ENCODE measurements at places on chromosomes 7 and 10. TPM values are rescaled to one million over a fixed set of nuclear protein-coding genes. Genes with fewer than 3 reads are reported as not detected.

GRCh38 chr10:17273403-17273802, 45.4 kb downstream of the VIM start:
- no peaks in the 10 kb centered on the region for H3K36me3 ChIP-seq
- H3K4me1 ChIP-seq, result no peaks in the 10 kb centered on the region
- DNase-seq, result no peak
- H3K27ac ChIP-seq, result no peak overlapping the region
- H3K4me3 ChIP-seq, result no peak overlapping the region

DNA sequence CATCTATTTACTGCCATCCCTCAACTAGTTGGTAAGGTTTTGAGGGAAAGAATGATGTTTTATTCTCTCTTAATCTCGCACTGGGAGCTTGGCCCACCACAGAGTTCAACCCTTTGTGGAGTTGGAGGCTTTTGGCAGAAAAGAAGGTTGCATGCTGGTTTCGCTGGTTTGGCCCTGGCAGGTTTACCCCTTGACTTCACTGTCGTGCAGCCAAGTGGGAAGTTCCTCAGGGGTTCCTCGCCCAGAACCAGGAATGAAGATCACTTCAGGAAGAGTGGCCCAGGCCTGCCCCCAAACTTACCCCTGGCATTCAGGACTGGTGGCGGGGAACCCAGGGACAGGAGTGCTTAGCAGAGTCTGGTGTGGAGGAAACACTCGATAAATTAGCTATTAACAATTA, 103.1 kb upstream of the LYZL2 start:
- H3K36me3 ChIP-seq, result no peaks in the 10 kb centered on the region
- DNase-seq, result no peak
- peaks cover 23% of the 10 kb centered on the region for H3K4me1 ChIP-seq
- no peak overlapping the region for H3K4me3 ChIP-seq
- H3K27ac ChIP-seq, result no peak overlapping the region

DNA sequence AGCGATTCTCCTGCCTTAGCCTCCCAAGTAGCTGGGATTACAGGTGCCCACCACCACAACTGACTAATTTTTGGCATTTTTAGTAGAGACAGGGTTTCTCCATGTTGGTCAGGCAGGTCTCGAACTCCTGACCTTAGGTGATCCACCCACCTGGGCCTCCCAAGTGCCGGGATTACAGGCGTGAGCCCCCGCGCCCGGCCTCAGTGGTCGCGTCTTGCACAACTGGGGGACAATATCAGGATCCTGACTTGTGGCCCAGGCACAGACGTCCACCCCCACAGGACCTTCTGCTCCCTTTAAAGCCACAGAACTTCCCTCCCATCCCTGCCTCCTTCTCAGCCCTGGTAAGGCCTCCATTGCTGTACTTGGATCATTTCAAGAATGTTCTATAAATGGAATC, 16.8 kb upstream of the LARP4B start:
- DNase-seq, result no peak
- H3K27ac ChIP-seq, result no peak overlapping the region
- H3K27me3 ChIP-seq, result peaks cover 6% of the 10 kb centered on the region

GRCh38 chr10:101993221-101993620, 62.8 kb downstream of the ARMH3 start:
- no peak overlapping the region for H3K27ac ChIP-seq
- no peak overlapping the region for H3K4me3 ChIP-seq
- peaks cover 46% of the 10 kb centered on the region for H3K36me3 ChIP-seq
- no peaks in the 10 kb centered on the region for H3K27me3 ChIP-seq

DNA sequence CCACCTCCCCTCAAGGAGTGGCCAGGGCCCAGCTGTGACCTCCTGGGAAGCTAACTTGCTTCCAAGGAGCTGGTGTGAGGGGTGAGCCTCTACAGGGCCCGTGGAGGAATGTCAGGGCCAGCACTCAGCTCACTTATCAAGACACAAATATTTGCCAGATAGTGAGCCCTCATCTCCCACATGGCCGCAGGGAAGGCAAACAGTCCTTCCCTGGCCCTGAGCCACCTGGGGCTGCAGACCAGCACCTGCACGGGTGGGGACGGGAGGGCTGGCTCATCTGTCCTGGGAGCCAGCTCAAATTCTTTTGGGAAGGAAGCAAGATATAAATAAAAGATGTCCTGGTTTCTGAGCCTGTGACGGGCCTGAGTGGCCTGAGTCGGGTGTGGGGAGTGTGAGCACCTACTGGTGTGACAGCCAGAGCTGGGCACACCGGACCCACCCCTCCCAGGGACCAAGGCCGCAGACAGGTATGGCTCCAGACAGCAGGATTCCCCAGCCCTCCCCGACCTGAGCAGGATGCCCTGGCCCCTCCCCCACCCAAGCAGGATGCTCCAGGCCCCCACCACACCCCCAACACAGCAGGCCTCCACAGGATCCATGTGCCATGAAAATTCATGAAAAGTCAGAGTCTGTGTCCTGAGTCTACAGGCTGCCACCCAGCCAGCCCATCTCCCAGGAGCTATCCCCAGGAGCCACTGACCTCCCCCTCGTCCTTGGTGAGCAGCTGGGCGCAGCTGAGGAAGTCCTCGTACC, 148.0 kb downstream of the MAPK8 start:
- peaks cover 5% of the 10 kb centered on the region for H3K4me1 ChIP-seq
- no peak overlapping the region for H3K4me3 ChIP-seq
- H3K36me3 ChIP-seq, result no peaks in the 10 kb centered on the region
- peak; percentile 79 for DNase-seq

- H3K36me3 ChIP-seq, result no peaks in the 10 kb centered on the region
- DNase-seq, result no peak
- peaks cover 42% of the 10 kb centered on the region for H3K27me3 ChIP-seq
- no peaks in the 10 kb centered on the region for H3K4me1 ChIP-seq
- H3K4me3 ChIP-seq, result no peak overlapping the region
Observed at GRCh38 chr10:8069627-8070026, 15.1 kb downstream of the GATA3 start.

DNA sequence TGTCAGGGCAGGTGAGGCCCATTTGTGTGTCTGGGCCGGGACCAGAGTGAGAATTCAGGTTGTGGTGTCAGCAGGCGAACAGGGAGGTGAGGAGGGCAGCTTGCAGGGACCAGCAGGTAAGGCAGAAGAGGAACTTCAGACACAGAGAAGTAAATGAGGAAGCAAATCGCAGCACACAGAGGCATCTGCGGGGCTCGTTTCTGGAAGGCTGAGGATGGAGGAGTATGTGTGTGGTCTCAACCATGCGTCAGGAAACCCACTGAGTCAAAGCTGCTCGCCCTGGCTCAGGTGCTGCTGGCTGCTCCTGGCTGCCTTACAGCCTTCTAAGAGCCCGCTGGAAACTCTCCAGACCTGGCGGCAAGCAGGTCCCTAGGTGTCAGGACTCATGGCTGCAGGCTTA, 26.9 kb upstream of the PITRM1 start:
- no peaks in the 10 kb centered on the region for H3K27me3 ChIP-seq
- H3K36me3 ChIP-seq, result no peaks in the 10 kb centered on the region
- peaks cover 25% of the 10 kb centered on the region for H3K4me1 ChIP-seq

GRCh38 chr10:91198781-91199180, 21.7 kb upstream of the PCGF5 start:
- H3K4me1 ChIP-seq, result peaks cover 31% of the 10 kb centered on the region
- no peaks in the 10 kb centered on the region for H3K27me3 ChIP-seq
- no peak overlapping the region for H3K4me3 ChIP-seq
- peaks cover 2% of the 10 kb centered on the region for H3K36me3 ChIP-seq

- H3K4me3 ChIP-seq, result no peak overlapping the region
- no peak for DNase-seq
- H3K27me3 ChIP-seq, result peaks cover 30% of the 10 kb centered on the region
- H3K4me1 ChIP-seq, result no peaks in the 10 kb centered on the region
Observed at GRCh38 chr7:127504715-127505114, 80.7 kb downstream of the GCC1 start.

DNA sequence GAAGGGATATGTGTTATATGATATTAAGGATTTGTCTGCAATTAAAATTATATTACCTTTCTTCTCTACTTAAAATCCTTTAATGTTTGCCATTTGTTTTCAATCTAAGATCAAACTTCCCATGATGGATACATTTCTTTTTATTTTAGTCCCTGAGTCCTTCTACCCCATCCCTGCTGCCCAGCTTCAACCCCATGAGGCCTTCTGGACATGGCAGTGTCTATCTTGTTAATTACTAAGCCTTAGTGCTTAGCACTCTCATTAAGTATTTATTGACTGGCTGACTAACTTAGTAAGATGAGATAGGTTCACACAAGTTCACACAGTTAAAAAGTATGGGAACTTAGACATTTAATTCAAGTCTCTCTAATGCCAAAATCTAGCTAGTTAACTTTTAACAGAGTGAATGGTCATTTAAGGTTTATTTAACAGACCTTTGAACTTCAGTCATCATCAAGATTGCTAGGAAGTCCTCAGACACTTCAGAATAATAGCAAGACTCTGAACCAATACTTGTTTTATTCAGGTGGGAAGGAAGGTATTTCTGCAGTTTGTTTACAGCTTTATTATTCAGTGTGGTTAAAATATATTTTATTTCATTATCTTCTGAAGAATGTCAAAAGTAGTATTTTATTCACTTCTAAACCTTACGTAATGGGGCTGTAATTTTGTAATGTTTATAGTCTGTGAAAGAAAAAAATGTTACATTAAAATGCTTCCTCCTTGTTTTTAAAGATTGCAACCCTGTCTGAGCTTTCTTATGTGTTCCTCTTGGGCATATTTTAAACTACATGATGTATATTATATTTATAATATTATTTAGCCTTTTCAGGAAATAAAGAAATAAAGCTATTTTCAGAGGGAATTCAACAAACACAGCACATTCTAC, 848.9 kb downstream of the REEP3 start:
- no peak overlapping the region for H3K4me3 ChIP-seq
- H3K36me3 ChIP-seq, result no peaks in the 10 kb centered on the region
- no peak for DNase-seq
- peaks cover 12% of the 10 kb centered on the region for H3K27me3 ChIP-seq

GRCh38 chr10:123129618-123130271, 6.0 kb upstream of the HMX3 start:
- no peak for DNase-seq
- H3K4me3 ChIP-seq, result no peak overlapping the region
- no peak overlapping the region for H3K27ac ChIP-seq

GRCh38 chr10:123848564-123849457, 42.8 kb downstream of the CPXM2 start:
- H3K27ac ChIP-seq, result no peak overlapping the region
- DNase-seq, result no peak
- no peaks in the 10 kb centered on the region for H3K36me3 ChIP-seq
- H3K4me1 ChIP-seq, result no peaks in the 10 kb centered on the region

- peaks cover 15% of the 10 kb centered on the region for H3K27me3 ChIP-seq
- no peak overlapping the region for H3K27ac ChIP-seq
- DNase-seq, result no peak
- no peaks in the 10 kb centered on the region for H3K4me1 ChIP-seq
- H3K36me3 ChIP-seq, result no peaks in the 10 kb centered on the region
- no peak overlapping the region for H3K4me3 ChIP-seq
Observed at GRCh38 chr10:11673346-11674280, 62.2 kb upstream of the USP6NL start.

DNA sequence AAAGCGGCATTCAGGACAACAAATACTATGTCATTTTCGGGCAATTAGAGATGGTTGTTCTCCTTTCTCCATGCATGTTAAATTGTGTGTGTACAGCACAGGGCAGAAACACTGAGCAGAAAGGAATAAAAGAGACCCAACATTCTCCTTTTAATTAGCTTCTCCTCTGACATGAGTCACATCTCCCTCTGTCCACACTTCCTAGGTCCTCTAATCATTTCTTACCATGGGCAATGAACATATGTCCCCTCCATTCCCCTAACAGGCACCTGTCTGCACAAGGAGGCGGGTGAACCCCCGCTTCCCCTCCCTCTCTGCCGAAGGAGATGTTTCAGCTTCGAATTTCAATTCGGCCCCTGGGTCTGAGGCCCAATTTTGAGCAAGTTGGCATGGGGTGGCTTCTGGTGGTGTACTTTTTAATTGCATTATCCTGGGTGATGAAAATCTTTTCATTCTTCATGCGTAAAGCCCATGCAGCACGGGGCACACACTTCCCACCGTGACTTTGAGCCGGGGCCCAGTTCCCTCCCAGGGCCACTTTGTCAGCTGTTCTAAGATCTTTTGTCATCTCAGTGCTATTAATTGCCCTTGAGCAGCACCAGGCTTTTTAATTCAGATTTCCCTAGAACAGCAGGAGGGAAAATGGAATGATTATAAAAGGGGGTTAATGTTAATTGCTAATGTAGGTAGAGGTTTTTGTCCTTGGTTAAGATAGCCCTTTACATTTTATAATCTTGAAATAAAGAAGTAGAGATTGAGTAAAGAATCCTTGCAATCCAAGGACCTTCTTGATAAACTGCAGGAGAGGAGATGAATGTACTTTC, 219.5 kb upstream of the NRP1 start:
- H3K36me3 ChIP-seq, result no peaks in the 10 kb centered on the region
- H3K27ac ChIP-seq, result no peak overlapping the region
- H3K27me3 ChIP-seq, result peaks cover 68% of the 10 kb centered on the region
- DNase-seq, result no peak
- H3K4me1 ChIP-seq, result peaks cover 8% of the 10 kb centered on the region

The ALOX5 gene
- not detected for total RNA-seq

The MRLN gene
- not detected for total RNA-seq

The IL2RA gene
- not detected for total RNA-seq

The SFRP4 gene
- 0.16 TPM for total RNA-seq

The RPEL1 gene
- not detected for total RNA-seq

The SUV39H2 gene
- 9.8 TPM for total RNA-seq

The FAM185A gene
- total RNA-seq, result 7.8 TPM

The TEX36 gene
- not detected for total RNA-seq

The SNCG gene
- not detected for total RNA-seq

The OR2A7 gene
- total RNA-seq, result 1.1 TPM

The LOXL4 gene
- 2.9 TPM for total RNA-seq

All from osteocyte (in vitro differentiated cells).